ENCODE measurements at places on chromosomes 16 and 17. TPM values are rescaled to one million over a fixed set of nuclear protein-coding genes. Genes with fewer than 3 reads are reported as not detected.

PLD6 gene
- total RNA-seq: 1.9 TPM

GRCh38 chr17:3956983-3957382 is 7.3 kb downstream of the ATP2A3 start:
- DNase-seq: no peak

DNA sequence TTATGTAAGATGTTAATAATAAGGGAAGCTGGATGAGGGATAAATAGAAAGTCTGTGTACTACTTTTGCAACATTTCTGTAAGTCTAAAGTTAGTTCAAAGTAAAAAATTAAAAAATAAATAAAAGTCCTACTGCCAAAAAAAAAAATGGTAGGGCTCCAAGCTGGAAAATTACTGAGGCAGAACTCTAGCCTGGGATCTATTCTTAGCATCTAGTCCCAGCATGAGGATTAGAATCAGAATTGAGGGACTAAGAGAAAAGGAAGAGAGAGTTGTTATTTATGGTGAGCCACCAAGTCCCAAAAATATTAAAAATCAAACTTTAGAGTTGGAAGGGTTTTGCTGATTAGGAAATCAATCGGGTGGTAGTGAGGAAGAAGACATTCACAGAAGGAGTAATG is 110.3 kb downstream of the CYB561 start:
- no peak for DNase-seq

- no peak for DNase-seq
These were observed 458.8 kb upstream of the HSBP1 start for GRCh38 chr16:83348991-83349390.

DNA sequence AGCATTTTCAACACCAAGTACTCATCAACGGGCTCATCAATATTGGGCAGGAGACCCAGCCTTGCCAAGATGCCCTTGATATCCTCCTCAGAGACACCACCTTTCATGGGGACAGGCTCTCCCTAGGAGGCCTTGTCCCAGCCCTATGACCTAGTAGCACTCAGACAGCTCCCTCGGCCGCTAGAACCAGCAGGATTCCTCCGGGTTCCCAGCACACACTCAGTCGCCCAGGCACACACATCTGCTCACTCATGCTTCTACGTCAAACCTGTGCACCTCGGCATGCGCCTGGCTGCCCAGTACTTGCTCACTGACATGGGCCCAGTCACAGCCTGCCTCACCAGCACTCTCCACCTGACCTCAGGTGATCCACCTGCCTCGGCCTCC is 17.0 kb downstream of the SRCIN1 start:
- no peak for DNase-seq

- DNase-seq: peak; percentile 43
These were observed 470 bp downstream of the DCUN1D3 start for GRCh38 chr16:20899477-20900298.

- DNase-seq: no peak
These were observed 743 bp downstream of the SHCBP1 start for GRCh38 chr16:46620266-46621005.

GRCh38 chr17:50094753-50095619 is at the start of gene PDK2:
Gene PDK2, plus strand, starts transcription at chr17:50095351. Its CDS starts 85 bp downstream, at chr17:50095436.
- DNase-seq: peak; percentile 98

- DNase-seq: no peak
These were observed 33.6 kb downstream of the TEKT5 start for GRCh38 chr16:10660950-10661635.

GRCh38 chr16:49659356-49659755 is 196.6 kb downstream of the ZNF423 start:
- DNase-seq: no peak

DNA sequence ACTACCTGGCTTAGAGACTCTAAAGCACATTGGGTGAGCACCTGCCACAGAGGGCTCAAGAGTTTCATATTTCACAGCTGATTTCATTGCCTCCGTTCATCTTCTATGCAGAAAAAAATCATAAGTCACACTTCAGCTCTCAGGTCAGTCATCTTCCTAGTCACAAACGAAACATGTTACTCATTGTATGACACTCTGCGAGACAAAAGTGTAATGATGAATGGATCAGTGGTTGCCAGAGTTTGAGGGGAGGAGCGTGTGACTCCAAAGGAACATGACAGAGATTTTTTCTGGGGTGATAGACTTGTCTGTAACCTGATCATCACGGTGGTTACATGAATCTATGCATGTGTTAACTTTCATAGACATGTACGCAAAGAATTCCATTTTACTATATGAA is 195.2 kb upstream of the CNTNAP4 start:
- no peak for DNase-seq
